Putamen (tissue), 1 donor: ENCODE measurements at places on chromosomes 6 and 20.

- no peak for DNase-seq
Observed at GRCh38 chr6:14885498-14885897, 360.4 kb upstream of the JARID2 start.

GRCh38 chr6:14020551-14020950 lies 95.8 kb downstream of the RNF182 start:
- no peak for DNase-seq

DNA sequence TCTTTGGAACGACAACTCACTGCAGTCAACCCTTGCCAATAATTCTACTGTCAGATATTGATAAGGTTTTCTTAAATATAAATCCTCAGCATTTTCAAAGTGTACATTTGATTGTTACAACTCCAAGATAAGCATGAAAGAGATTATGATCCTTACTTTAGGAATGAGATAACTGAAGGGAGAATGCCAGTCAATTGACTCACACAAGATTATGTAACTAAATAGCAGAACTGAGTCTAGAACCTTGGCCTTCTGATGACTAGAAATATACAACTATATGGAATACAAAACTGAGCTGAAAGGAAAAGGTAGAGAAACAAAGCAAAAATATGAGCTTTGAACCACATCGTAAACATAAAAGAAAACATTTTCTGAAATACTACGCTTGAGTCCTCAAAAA lies 26.9 kb upstream of the STXBP5 start:
- DNase-seq = no peak

DNA sequence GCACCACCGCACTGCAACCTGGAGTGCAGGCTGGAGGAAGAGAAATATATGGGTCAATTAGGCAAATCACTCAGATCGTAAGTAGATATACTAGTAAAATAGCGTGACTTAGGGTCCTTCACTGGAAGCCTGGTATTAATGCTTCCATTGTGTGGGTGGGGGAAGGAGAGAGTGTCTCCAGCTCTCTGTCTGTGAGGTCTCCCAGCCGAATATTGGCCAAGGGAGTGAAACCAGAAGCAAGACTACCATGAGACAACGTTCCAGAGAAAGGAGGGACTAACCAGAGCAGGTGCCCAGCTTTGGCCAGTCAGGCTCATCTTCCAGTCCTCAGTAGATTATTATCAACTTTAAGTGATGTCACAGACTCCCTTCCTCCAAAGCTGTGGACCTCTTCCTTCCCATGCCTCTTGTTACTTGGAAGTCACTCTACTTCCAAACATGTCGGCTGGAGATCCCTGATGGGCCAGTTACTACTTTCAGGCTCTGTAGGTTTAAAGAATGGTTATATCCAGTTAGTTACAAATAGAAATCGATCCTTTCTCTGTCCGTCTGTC lies 28.8 kb downstream of the MTHFD1L start:
- no peak for DNase-seq

- no peak for DNase-seq
Observed at GRCh38 chr6:20306491-20306890, 94.2 kb upstream of the MBOAT1 start.
